ENCODE measurements at places on chromosomes 3 and 15.

GRCh38 chr15:81235276-81236123, 38.8 kb downstream of the IL16 start:
- no peak for DNase-seq

DNA sequence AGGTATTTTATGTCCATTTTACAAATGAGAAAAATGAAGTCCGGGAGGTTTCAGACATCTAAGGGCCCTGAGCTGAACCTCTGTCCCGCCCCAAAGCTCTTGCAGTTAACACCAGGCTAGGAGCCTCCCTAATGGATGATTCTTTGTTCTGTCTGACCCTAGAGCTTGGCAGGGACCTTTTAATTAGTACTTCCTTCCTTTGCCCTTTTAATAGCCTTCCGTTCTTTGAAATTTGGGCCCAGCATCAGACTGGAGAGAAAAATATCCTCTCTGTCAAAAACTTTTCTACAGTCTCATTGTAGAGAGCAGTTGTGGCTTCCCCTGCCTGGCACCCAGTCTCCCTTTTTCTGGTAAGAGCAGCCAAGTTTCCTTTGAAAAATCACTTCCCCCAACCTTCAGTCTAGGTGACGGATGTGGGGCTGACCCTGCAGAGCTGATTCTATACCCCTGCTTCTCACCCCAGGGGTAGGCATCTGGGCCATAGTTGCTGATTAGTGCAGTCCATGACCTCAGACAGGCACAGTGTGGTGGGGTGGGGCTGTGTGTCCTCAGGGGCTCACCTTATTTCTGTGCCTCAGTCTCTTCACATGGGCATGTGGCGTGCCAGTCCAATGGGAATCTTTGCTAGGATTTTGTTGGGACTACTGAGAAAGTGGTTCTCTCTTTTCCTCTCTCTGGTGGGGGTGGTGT, 220.4 kb downstream of the ADAMTS9 start:
- DNase-seq: no peak

- DNase-seq: no peak
These were observed 73.7 kb downstream of the OCA2 start for GRCh38 chr15:28025413-28025812.

DNA sequence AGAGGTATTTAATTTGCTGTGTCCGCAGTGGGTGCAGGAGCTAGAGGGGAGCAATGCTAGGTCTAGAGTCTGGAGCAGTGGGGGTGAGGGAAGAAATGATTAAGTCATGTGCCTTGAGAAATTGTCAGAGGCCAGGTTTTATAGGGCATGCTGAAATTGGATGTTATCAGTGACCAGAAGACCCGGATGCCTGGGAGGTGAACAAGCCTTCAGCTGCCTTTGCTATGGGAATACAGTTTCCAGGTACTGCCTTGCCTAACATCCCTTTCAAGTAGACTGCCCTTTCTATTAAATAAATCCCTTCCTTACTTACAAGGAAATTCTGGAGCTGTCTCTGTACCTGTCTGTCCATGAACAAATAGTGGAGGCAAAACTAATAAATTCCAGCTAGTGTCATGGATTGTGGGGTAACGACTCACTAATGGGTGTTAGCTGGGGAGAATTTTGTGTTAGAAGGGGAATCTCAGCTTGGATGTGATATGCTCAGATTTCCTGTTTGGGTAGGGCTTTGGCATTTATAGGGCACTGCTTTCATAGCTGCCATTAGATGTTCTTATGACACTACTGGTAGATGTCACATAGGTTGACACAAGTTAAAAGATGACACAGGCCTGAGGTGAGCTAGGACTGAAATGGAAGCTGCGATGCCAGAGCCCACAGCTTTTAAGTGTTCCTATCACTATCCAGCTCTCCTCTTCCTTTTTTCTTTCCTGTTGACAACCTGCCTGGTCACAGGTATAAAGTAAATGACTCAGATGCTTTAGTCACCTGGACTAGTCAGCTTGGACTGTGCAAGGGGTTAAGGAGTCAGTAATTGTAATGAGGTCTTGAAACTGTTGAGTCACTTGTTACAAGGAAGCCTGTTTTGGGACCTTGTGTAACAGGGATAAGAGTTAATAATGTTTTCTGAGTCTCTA, 21.3 kb downstream of the CHD2 start:
- DNase-seq: no peak

DNA sequence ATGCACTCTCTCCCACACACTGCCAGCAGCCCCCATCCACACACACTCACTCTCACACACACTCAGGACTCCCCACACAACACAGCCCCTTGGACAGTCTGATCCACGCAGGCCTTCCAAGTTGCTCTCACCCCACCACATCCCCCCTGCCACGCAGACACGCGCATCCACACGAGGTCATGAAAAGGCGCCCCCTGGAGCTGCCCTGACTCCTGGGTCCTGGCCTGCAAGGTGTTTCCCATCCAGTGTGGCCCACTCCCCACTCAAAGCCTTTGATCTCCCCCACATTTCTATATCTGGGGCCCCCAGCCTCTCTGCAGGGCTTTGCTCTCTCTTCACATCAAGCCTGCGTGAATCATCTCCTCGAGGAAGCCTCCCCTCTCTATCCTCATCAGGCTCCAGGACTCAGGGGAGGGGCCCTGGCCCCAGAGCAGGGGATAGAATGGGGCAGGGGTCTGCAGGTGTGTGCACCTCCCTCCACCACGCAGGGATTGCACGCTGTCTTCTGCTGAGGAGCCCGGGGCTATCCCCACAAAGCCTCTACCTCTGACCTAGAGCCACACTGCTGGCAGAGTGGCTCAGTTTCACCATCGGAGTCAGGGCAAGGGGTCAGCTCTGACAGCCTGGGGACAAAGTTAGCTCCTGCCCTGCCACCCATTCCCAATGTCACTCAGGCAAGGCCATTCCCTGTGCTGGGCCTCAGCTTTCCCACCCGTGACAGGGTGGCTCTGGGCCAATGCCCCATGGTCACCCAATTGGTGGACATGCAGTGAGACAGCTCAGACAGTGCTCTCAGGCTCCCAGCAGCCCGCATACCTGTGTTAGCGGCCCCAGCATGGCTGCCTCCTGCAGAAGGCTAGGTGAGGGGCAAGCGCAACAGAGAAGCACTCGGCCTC, 6.4 kb downstream of the MYL3 start:
- DNase-seq: no peak

- no peak for DNase-seq
These were observed 87.8 kb downstream of the ASB7 start for GRCh38 chr15:100690032-100690794.

DNA sequence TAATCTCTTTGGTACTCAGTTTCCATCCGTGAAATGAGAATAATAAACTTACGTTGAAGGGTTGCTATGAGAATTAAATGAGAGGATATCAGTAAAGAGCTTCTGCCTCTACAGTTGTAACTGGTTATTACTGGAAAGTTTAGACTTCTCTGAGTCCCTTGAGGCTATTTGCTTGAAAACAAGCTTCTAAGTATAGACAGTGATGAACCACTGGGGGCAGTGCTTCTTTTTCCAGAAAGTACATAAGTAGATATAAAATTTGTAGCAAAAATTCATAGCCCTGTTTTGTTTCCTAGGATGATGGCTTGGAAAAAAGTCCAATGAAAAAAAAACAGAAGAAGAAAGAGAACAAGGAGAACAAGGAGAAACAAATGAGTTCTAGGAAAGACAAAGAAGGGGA, 87.1 kb downstream of the RGMA start:
- no peak for DNase-seq

DNA sequence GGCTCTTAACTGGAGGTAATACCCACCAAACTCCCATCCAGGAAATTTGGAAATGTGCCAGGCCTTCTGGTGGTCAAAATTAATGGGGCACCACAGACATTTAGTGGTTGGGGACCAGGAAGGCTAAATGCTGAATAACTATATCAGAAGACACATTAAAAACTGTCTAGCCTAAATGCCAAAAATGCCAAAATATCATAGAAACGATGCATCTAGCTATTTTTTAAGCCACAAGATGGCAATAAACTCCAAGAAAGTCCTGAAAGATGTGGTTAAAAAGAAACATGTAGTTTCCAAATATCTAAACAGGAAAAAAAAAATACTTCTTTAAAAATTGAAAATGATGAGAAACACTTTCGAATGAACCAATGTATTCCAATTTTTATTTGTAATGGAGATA, 19.9 kb downstream of the CCDC14 start:
- no peak for DNase-seq

GRCh38 chr15:41621200-41622193, 38.7 kb upstream of the MGA start:
- peak; percentile 81 for DNase-seq

GRCh38 chr15:49987198-49987785, 131.7 kb downstream of the ATP8B4 start:
- no peak for DNase-seq

GRCh38 chr3:178274711-178275110, 261.5 kb upstream of the KCNMB2 start:
- DNase-seq: no peak

GRCh38 chr3:13507570-13508339, 27.6 kb downstream of the HDAC11 start:
- no peak for DNase-seq

- no peak for DNase-seq
These were observed 17.9 kb downstream of the NR2F2 start for GRCh38 chr15:96348112-96349027.

DNA sequence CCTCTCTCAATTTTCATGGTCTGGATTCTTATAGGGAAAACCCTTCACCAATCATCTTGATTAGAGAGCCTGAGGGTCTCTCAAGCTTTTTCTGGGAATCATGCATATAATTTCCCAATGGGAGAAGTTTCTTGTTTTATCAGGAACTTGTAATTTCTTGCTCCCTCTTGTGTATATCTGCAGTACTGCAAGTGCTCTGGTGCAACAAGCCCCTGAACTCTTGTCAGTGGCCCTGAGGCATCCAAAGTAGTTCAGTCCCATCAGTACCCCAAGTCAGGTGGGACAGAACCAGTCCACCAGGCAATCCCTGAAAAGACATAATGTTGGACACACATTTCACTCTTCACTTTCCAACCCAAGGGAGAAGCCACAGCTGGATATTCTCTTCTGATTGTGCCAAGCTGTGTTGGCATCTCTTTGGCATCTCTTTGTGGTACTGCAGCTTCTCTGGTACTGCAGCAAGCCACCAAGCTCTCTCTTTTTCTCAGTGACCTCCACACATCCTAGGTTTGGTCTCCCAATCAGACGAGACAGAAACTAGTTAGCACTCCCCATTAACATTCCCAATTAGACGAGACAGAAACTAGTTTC, 214.5 kb downstream of the ZIC4 start:
- DNase-seq: no peak

- no peak for DNase-seq
These were observed 27.8 kb upstream of the ITPKA start for GRCh38 chr15:41465822-41466421.
